Ovary (tissue), 10 donors: ENCODE measurements at places on chromosomes 4 and X. TPM values are rescaled to one million over a fixed set of nuclear protein-coding genes. Genes with fewer than 3 reads are reported as not detected.

GRCh38 chrX:139969286-139969685 lies 4.0 kb upstream of the CXorf66 start:
- H3K27me3 ChIP-seq: no peaks in the 10 kb centered on the region
- no peak overlapping the region for H3K4me3 ChIP-seq
- no peak overlapping the region for H3K27ac ChIP-seq
- H3K4me1 ChIP-seq: no peaks in the 10 kb centered on the region
- no peak for DNase-seq

- H3K4me1 ChIP-seq: no peaks in the 10 kb centered on the region
- no peak for DNase-seq
- H3K36me3 ChIP-seq: no peaks in the 10 kb centered on the region
- H3K27me3 ChIP-seq: no peaks in the 10 kb centered on the region
Measured at GRCh38 chr4:81688085-81688484, 216.4 kb upstream of the RASGEF1B start.

Gene FANCB
- 2.9 TPM for total RNA-seq

DNA sequence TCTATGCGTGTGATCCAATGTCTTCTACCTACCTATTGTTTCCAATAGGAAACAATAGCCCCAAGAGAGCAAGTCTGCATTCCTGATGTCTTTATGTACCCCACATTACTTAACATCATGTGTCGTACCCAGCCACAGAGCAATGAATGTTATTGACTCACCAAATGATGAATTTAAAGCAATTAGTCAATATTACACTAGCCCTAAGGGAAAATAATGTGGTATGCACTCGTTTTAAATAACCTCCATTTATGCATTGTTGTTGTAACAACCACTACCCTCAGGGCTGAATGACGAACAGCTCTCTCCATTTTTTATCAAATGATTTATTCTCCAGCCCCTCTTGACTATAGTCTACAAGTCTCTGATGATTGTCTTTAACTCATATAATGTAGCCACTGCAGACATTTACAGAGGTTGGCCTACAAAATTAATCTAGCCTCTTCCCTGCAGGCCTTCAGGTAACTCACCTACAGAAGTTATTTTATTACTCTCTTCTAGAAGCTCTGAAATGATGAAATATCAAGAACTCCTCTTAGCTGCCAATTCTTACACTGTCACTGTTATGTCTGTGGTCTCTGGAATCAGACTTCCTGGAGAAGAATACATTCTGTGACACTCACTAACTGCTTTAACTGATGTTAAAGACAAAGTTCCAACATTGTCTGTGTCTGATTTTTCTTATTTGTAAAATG lies 601.7 kb upstream of the GRIA3 start:
- DNase-seq: no peak
- no peaks in the 10 kb centered on the region for H3K36me3 ChIP-seq
- H3K27me3 ChIP-seq: no peaks in the 10 kb centered on the region
- H3K4me3 ChIP-seq: no peak overlapping the region

- no peaks in the 10 kb centered on the region for H3K36me3 ChIP-seq
- no peaks in the 10 kb centered on the region for H3K27me3 ChIP-seq
- H3K4me3 ChIP-seq: no peak overlapping the region
- no peak for DNase-seq
- peaks cover 9% of the 10 kb centered on the region for H3K4me1 ChIP-seq
Measured at GRCh38 chr4:99722006-99722405, 64.4 kb upstream of the C4orf54 start.

Gene HSD17B13
- 0.40 TPM for total RNA-seq

- no peaks in the 10 kb centered on the region for H3K4me1 ChIP-seq
- no peak overlapping the region for H3K27ac ChIP-seq
- no peak overlapping the region for H3K4me3 ChIP-seq
- no peak for DNase-seq
- no peaks in the 10 kb centered on the region for H3K36me3 ChIP-seq
- H3K27me3 ChIP-seq: no peaks in the 10 kb centered on the region
Measured at GRCh38 chrX:112058255-112058654, 24.3 kb downstream of the TRPC5 start.

DNA sequence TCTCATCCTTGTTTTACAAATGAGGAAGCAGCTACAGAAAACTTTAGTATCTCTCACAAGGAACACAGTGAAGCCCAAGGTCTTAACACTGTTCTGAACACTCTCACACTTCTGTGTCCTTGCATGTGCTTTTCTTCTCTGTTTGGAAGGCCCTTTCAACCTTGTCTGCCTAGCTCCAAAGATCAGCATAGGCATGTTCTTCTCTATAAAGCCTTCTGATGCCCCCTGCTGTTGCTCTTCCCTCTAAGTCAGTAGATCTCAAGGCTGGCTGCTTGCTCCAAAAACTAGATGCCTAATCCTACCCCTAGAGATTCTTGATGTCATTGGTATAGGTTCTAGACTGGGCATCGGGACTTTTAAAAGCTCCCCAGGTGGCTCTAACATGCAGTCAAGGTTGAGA lies 5.9 kb downstream of the APOO start:
- peaks cover 3% of the 10 kb centered on the region for H3K4me1 ChIP-seq
- peak; percentile 59 for DNase-seq
- no peak overlapping the region for H3K27ac ChIP-seq
- no peak overlapping the region for H3K4me3 ChIP-seq

Gene ART3
- total RNA-seq: not detected

DNA sequence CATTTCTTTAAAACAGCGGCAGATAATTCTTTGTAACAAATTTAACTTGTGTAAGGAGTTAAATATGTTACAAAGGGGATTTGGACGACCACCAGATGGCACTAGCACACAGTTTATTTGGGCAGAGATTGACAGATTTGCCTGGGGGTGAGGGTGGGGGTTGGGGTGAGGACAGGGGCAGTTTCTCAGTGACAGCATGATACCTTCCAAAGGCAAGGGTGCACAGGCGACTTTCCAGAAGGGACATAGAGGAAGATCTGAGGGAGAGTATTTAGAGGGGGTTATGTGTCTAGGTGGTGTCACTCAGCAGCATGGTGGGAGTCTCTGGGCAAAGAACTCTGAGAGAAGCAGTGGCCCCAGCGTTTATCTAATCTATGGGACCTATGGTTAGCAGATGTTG lies 9.6 kb upstream of the TMA16 start:
- H3K4me3 ChIP-seq: no peak overlapping the region
- H3K36me3 ChIP-seq: no peaks in the 10 kb centered on the region
- no peak overlapping the region for H3K27ac ChIP-seq

GRCh38 chrX:40887476-40887875 lies 152.1 kb upstream of the MED14 start:
- H3K27ac ChIP-seq: no peak overlapping the region
- no peak overlapping the region for H3K4me3 ChIP-seq
- H3K27me3 ChIP-seq: no peaks in the 10 kb centered on the region
- DNase-seq: no peak
- no peaks in the 10 kb centered on the region for H3K4me1 ChIP-seq

DNA sequence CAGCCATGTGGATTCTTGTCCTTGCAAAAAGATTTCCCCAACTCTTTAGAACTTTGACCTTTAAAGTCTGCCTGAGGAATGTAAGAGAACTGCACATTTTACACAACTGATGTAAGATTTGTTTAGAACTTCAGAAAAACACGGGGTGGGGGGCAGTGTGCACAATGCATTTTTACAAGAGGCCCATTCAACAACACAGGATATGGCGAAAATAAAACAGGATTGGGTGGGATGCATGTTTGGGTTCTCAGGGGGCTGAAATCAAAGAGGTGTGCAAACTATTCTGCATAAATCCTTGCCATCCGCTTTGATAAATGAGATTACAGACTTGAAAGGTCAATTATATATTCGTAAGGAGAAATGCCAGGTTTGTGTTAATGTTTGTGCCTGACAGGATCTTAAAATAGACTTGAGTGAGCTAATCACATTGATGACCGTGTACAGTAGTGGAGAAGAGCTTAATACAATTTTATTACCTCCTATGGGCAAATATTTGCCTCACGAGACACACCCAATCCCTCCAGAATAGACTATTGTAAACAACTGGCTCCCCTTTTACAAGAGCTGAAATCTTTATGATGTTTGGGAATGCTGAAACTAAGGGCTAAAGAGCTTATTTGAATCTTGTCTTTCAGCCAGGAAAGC lies 184.1 kb upstream of the LEF1 start:
- H3K36me3 ChIP-seq: no peaks in the 10 kb centered on the region
- H3K4me1 ChIP-seq: no peaks in the 10 kb centered on the region
- no peak overlapping the region for H3K27ac ChIP-seq

GRCh38 chrX:40105835-40106675 lies 8.3 kb upstream of the BCOR start:
- no peaks in the 10 kb centered on the region for H3K36me3 ChIP-seq
- H3K4me3 ChIP-seq: peak overlapping the region; percentile 48
- no peaks in the 10 kb centered on the region for H3K27me3 ChIP-seq
- DNase-seq: peak; percentile 75
- H3K27ac ChIP-seq: peak overlapping the region; percentile 96

GRCh38 chrX:10471418-10471817 lies 149.0 kb downstream of the MID1 start:
- no peak for DNase-seq
- H3K36me3 ChIP-seq: no peaks in the 10 kb centered on the region
- no peak overlapping the region for H3K4me3 ChIP-seq
- no peaks in the 10 kb centered on the region for H3K4me1 ChIP-seq

Gene SYNPO2
- total RNA-seq: 61.9 TPM

Gene PAGE5
- not detected for total RNA-seq

GRCh38 chrX:905848-906566 lies 275.4 kb downstream of the SHOX start:
- DNase-seq: no peak
- H3K27ac ChIP-seq: no peak overlapping the region
- no peak overlapping the region for H3K4me3 ChIP-seq
- H3K4me1 ChIP-seq: no peaks in the 10 kb centered on the region
- H3K27me3 ChIP-seq: no peaks in the 10 kb centered on the region

Gene BMX
- total RNA-seq: 1.3 TPM

DNA sequence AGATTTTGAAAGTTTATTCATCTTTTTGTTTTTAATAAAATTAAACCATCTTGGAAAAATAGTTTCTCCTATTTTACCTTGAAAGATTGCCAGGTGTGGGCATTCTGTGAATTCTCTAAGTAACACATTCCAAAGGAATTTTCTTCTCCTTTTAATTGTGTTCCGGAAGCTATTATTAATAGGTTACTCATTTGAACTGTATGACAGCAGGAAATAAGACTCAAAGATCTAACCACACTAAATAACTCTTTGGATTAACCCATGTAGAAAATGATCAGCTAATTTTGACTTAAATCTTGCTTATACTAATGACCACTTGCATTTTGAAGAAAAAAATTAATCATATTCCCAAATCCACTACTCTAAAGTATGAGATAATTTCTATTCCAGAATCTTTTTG lies 17.6 kb upstream of the CCNI start:
- no peaks in the 10 kb centered on the region for H3K4me1 ChIP-seq
- no peak overlapping the region for H3K4me3 ChIP-seq
- no peak for DNase-seq
- no peaks in the 10 kb centered on the region for H3K36me3 ChIP-seq
- H3K27me3 ChIP-seq: no peaks in the 10 kb centered on the region

GRCh38 chrX:12370497-12370986 lies 232.3 kb downstream of the FRMPD4 start:
- H3K36me3 ChIP-seq: no peaks in the 10 kb centered on the region
- no peak overlapping the region for H3K4me3 ChIP-seq
- no peaks in the 10 kb centered on the region for H3K27me3 ChIP-seq
- no peak for DNase-seq
- H3K27ac ChIP-seq: no peak overlapping the region

Gene FREM3
- total RNA-seq: not detected

- no peak overlapping the region for H3K4me3 ChIP-seq
- H3K36me3 ChIP-seq: no peaks in the 10 kb centered on the region
- no peak overlapping the region for H3K27ac ChIP-seq
- DNase-seq: no peak
- no peaks in the 10 kb centered on the region for H3K27me3 ChIP-seq
- H3K4me1 ChIP-seq: peaks cover 2% of the 10 kb centered on the region
Measured at GRCh38 chr4:1348746-1349145, 1.7 kb downstream of the UVSSA start.
